ENCODE measurements at places on chromosomes 1 and 21. TPM values are rescaled to one million over a fixed set of nuclear protein-coding genes. Genes with fewer than 3 reads are reported as not detected.
A peak's percentile ranks its signal among the peaks of the same experiment; 100 is the strongest.

The KRTAP21-2 gene
- not detected for total RNA-seq

DNA sequence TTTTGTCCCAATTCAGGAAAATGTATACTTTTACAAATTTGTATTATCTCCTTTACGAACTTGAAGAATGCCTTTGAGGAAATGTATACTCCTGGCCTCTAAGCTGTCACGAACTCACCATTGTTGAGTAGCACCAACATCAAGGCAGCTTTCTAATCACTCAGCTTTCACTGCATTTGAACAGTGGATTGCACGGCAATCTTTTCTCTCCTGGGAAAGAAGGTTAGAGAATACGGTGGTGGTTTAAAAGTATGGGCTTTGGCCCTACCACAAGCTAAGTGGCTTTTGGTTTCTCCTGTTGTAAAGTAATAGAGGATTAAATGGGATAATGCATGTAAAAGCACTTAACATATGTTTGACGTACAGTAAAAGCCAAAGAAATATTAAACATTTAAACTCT is 57.8 kb downstream of the CNST start:
- no peak overlapping the region for H3K4me3 ChIP-seq
- no peak for DNase-seq
- H3K27ac ChIP-seq = no peak overlapping the region
- no peaks in the 10 kb centered on the region for H3K36me3 ChIP-seq
- H3K27me3 ChIP-seq = no peaks in the 10 kb centered on the region

DNA sequence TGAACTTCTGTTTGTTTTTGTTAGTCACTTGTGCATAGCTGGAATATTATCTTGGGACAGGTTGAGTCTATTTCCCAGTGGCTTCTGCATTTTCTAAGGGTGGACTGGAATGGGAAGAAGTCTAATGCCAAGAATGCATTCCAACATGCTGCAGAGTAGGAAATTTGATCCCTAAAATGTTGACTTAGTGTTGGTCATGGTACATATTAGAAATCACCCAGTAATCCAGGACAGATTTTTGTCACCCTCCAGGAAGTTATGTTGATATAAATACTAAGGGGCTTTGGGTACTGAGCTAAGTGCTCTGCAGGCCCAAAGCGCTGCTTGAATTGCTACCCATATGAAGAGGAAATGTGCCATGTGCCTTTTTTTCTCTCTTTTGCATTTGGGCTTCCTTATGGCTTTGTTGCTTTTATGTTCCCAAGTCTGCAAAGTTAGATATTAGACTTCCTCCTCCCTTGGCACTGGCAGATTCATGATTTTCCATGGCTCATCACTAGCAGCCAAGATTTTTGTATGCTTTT is 10.0 kb downstream of the ARID1A start:
- no peaks in the 10 kb centered on the region for H3K27me3 ChIP-seq
- no peak for DNase-seq
- H3K27ac ChIP-seq = peak overlapping the region; percentile 51

DNA sequence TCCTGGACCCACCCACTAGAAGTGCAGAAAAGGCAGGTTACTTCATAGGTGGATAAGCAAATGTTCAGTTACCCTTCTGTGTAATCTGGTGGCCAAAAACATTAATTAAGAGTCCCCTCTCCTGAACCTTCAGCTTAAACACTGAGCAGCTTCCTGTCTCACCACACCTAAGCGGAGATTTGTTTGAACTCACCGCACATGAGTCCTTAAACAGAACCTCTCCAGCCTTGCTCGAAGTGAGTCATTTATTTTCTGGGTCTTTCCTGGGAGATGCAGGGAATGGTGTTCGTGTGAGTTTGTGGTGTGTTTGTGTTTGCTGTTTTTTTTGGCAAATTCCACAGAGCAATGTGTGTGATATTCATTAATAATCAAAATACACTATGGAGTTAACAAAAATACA is 7.6 kb upstream of the FNBP1L start:
- no peak for DNase-seq
- H3K36me3 ChIP-seq = no peaks in the 10 kb centered on the region
- H3K27me3 ChIP-seq = peaks cover 5% of the 10 kb centered on the region
- H3K4me3 ChIP-seq = no peak overlapping the region
- H3K27ac ChIP-seq = no peak overlapping the region
- no peaks in the 10 kb centered on the region for H3K4me1 ChIP-seq

The ANKRD45 gene
- 7.6 TPM for total RNA-seq

GRCh38 chr1:24415910-24416665 is 486 bp downstream of the NIPAL3 start:
- H3K4me1 ChIP-seq = no peaks in the 10 kb centered on the region
- no peaks in the 10 kb centered on the region for H3K27me3 ChIP-seq
- peak overlapping the region; percentile 53 for H3K27ac ChIP-seq
- no peaks in the 10 kb centered on the region for H3K36me3 ChIP-seq

The LORICRIN gene
- not detected for total RNA-seq

The HPCAL4 gene
- 0.43 TPM for total RNA-seq

DNA sequence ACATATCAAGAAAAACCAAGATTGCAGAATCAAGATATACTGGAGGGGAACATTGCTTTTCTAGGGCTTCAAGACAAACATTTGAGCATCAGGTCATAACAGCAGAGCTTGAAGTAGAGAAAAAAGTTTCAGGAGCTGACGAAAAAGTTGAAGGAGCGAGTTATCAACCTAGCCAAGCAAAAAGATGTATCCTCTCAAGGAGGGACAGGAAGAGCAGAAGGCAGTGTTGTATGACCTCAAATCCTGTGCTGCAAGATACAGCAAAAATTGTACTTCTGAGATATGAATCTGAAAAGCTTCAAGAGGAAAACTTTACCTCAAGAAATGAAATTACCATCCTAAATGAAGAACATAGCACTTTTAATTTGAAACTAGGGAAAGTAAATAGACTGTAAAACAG is 153.1 kb downstream of the AK5 start:
- no peak overlapping the region for H3K4me3 ChIP-seq
- no peak for DNase-seq
- H3K27me3 ChIP-seq = no peaks in the 10 kb centered on the region
- no peaks in the 10 kb centered on the region for H3K36me3 ChIP-seq

DNA sequence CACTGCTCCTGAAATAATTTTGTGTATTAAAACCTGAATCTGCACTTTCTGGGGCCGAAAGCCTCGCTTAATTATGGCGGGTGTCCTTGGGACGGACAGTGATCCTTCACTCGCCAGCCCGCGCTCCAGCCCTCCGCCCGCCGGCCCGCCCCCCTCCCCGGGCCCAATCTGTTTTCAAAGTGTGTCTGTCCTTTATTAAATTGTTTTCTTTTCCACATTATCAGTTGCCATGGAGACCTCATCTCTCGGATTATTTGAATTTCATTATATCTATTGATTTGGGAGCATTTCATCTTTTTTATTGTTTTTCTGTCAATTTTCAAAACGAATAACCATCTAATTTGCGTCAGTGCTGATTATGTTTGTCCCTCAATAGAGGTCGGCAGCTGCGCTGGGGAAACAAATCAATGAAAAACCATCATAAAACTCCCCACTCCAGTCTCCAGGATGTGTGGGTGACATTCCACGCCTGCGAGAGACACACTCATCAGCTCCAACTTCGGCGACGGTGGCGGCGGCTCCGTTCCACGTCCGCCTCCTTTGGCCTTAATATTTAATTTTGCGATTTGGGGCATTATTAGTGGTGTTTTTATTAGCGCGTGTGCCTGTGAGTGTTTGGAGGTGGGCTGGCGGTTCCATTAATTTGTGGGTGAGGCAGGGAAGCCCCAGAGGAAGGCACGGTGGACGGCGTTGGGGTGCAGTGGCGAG is 123.9 kb downstream of the CASZ1 start:
- no peaks in the 10 kb centered on the region for H3K36me3 ChIP-seq
- no peak overlapping the region for H3K4me3 ChIP-seq
- H3K27ac ChIP-seq = peak overlapping the region; percentile 23
- peaks cover 3% of the 10 kb centered on the region for H3K4me1 ChIP-seq
- no peaks in the 10 kb centered on the region for H3K27me3 ChIP-seq
- no peak for DNase-seq

DNA sequence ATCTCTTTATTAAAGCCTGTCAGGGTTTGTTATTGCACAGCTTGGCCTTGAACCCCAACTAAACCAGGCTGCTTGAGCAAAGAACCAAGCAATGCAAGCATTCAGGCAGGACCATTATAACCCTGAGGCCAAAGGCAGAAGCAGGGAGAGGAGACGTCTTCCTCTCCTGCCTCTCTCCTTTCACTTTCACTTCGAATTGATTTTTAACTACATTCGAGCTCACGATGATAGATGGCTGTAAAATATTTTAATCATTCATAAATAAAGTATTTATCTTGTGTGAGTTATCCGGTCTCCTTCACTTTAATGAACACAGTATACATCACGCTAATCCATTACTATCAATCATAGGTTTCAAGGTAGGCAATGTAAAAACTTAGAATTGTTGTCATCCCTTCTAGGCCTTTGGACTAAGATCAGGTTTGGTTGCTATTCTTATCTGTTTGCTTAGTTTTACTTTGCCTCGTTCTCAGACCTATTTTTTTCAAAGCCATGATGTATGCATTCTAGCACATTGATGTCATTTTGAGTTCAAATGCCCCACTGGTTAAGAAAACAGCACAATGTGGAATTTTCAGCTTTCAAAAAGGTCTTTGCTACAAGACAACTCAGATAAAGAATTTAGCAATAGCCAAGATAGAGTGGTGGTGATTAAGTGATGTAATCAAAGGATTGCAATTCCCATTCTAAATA is 480.2 kb upstream of the RUNX1 start:
- H3K4me3 ChIP-seq = no peak overlapping the region
- no peak for DNase-seq
- H3K4me1 ChIP-seq = no peaks in the 10 kb centered on the region
- no peaks in the 10 kb centered on the region for H3K36me3 ChIP-seq
- H3K27me3 ChIP-seq = no peaks in the 10 kb centered on the region

The LMX1A gene
- not detected for total RNA-seq

GRCh38 chr1:112790920-112791722 is 76.0 kb upstream of the PPM1J start:
- H3K4me1 ChIP-seq = no peaks in the 10 kb centered on the region
- H3K36me3 ChIP-seq = no peaks in the 10 kb centered on the region
- no peak overlapping the region for H3K4me3 ChIP-seq
- no peak overlapping the region for H3K27ac ChIP-seq

- H3K4me3 ChIP-seq = no peak overlapping the region
- H3K36me3 ChIP-seq = no peaks in the 10 kb centered on the region
- H3K27ac ChIP-seq = no peak overlapping the region
- H3K4me1 ChIP-seq = no peaks in the 10 kb centered on the region
- no peak for DNase-seq
Measured at GRCh38 chr1:204946640-204947039, 76.0 kb downstream of the NFASC start.

DNA sequence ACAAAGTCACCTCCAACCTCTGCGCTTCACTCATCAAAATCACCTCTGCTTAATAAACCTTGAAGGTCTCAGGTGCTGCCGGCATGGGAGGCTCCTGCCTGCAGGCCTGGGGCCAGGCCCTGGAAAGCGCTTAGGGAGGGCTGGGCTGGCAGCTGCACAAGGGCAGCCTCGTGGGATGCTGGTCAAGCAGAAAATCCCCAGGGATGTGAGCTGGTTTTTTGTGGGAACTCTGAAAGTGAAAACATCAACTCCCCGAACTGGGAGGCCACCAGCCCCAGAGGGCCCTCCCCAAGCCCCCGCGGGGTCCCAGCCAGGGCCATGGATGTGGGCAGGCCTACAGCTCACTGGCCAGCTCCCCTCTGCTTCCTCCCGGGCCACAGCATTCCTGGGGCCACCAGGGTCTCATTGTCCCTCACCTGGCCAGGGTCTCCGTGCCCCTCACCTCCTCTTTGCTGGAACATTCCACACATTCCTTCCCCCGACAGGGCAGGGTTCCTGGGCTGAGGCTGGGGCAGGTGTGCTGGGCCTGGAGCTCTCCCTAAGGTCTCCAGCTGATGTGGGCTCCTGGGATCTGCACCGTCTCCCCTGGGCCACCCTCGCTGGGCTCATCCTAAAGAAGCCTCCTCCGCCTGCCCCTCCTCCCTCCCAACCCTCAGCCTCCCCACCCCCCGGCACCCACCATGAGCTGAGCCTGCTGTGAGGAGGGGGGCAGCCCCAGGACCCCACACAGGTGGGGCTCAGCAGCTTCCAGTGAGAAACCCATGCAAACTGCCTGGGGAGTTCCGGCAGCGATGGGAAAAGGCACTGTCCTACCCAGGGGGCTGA is 36.0 kb upstream of the POFUT2 start:
- H3K4me3 ChIP-seq = no peak overlapping the region
- H3K27me3 ChIP-seq = no peaks in the 10 kb centered on the region
- H3K4me1 ChIP-seq = peaks cover 24% of the 10 kb centered on the region
- DNase-seq = no peak

DNA sequence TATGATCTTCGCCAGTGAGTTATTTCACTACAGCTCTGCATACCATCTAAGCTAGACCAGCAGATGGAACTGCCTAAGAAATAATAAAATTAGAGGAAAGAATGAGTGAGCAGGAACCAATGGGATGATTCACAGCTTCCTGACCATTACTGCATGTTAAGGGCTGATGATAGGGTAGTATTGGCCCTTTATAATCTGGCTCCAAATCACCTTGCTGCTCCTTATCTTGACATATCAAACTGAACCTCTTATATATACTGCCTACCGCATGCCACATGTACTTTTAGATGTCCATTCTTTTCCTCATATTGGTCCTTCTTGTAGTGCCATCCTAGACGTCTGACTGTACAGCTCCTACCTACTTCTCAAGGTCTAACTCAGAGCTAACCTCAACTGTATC is 524.4 kb downstream of the DPYD start:
- H3K27me3 ChIP-seq = no peaks in the 10 kb centered on the region
- H3K36me3 ChIP-seq = no peaks in the 10 kb centered on the region
- no peak for DNase-seq
- H3K4me1 ChIP-seq = no peaks in the 10 kb centered on the region
- H3K4me3 ChIP-seq = no peak overlapping the region

- H3K27me3 ChIP-seq = no peaks in the 10 kb centered on the region
- H3K4me3 ChIP-seq = no peak overlapping the region
- no peak for DNase-seq
- no peaks in the 10 kb centered on the region for H3K4me1 ChIP-seq
Measured at GRCh38 chr1:97989094-97989680, 68.4 kb upstream of the DPYD start.

- H3K27me3 ChIP-seq = no peaks in the 10 kb centered on the region
- no peak overlapping the region for H3K27ac ChIP-seq
Measured at GRCh38 chr1:20070357-20070756, 363 bp downstream of the PLA2G5 start.

- H3K4me3 ChIP-seq = no peak overlapping the region
- peaks cover 77% of the 10 kb centered on the region for H3K36me3 ChIP-seq
- DNase-seq = no peak
- peak overlapping the region; percentile 13 for H3K27ac ChIP-seq
- no peaks in the 10 kb centered on the region for H3K27me3 ChIP-seq
- peaks cover 16% of the 10 kb centered on the region for H3K4me1 ChIP-seq
Measured at GRCh38 chr1:26771285-26771642, 16.5 kb upstream of the PIGV start.

The FOXD2 gene
- 0.09 TPM for total RNA-seq

- H3K27ac ChIP-seq = no peak overlapping the region
- H3K4me3 ChIP-seq = no peak overlapping the region
- H3K27me3 ChIP-seq = peaks cover 4% of the 10 kb centered on the region
- H3K4me1 ChIP-seq = no peaks in the 10 kb centered on the region
Measured at GRCh38 chr1:18132711-18133541, 25.3 kb downstream of the IGSF21 start.

Measured in lung (tissue), 17 donors.